GM04503 (cell line): ENCODE measurements at places on chromosomes 4 and X.
A peak's percentile ranks its signal among the peaks of the same experiment; 100 is the strongest.

DNA sequence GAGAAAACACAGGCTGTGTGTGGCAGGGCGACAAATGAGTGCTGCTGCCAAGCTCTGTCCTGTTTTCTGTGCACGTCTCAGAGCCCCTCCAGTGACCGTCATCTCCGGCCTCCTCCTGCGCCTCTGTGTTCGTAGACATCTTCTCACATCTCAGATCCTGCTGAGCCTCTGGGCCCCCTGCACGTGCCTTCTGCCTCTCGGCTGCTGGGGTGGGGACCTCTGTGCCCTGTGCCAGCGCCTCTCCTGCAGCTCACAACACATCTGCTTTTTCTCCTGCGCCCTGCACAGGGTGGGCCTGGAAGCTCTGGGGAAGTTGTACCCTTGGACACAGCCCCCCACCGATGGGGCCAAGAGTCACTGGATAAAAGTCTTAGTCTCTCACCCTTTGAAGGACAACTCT, 2.4 kb upstream of the CTAG2 start:
- no peak for DNase-seq

DNA sequence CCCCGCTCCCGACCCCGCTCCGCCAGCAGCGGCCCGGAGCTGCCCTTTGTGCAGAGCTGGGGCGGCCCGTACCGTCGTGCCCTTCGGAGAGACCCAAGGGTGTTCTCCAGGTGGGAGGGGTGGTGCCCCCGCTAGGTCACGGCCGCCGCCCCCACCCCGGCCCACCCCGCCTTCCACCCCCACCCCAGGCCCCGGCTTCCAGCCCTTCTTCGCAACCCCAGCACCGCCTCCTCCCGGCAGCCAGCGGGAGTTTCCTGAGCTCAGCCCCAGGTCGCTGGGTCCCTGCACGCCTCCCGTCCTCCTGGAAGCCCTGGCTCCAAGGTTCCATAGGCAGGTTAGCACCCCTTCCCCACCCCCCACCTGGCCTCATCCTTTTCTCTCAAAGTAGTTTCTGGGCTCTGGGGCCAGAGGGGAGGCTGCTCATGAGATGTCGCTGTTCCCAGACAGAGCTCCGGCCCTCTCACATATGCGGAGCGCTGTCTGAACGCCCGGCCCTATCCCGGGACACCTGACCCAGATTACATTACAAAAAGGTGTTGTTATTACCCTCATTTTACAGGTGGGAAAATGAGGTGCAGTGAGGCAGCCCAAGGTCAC, 25.2 kb upstream of the FGFR3 start:
- no peak for DNase-seq

- DNase-seq = no peak
Observed at GRCh38 chrX:39689376-39690104, 408.2 kb downstream of the BCOR start.

DNA sequence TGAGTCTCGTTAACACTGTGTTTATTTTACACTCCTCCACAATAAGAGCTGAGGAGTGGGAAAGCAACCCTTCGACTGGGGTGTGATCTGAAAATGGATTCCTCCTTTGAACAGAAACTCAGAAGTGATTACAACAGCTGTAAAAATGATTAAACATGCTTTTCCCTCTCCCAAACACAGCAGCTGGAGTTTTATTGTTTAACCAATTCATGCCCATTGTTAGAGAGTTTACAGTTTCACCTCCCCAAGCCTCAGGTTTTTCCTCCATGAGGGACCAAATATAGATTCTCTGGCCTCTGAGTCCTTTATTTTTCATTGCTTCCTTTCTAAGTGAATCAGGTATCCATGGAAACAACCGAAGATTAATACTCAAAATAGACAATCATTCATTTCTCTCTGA, 263.0 kb upstream of the TAPT1 start:
- no peak for DNase-seq

- DNase-seq = no peak
Observed at GRCh38 chr4:162101337-162101736, 62.5 kb downstream of the FSTL5 start.

- DNase-seq = no peak
Observed at GRCh38 chr4:138925495-138925894, 90.1 kb upstream of the NOCT start.

- peak; percentile 67 for DNase-seq
Observed at GRCh38 chr4:54499308-54500074, 158.3 kb upstream of the KIT start.

- peak; percentile 34 for DNase-seq
Observed at GRCh38 chr4:123939621-123940020, 543.0 kb downstream of the SPRY1 start.

- DNase-seq = no peak
Observed at GRCh38 chrX:97524997-97525396, 641.3 kb downstream of the RPA4 start.

DNA sequence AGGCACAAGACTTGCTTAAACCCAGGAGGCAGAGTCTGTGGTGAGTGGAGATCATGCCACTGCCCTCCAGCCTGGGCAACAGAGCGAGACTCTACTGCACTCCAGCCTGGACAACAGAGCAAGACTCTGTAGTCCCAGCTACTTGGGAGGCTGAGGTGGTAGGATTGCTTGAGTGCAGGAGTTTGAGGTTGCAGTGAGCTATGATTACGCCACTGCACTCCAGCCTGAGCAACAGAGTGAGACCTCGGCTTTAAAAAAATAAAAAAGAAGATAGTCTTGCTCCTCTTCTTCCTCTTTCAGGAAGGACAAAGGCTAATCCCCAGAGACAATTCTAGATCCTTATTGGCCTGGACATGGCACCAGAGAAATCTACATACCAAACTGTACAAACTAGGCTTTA, 5.7 kb upstream of the PPEF2 start:
- no peak for DNase-seq

GRCh38 chrX:66410806-66411205, 228.1 kb downstream of the EDA2R start:
- no peak for DNase-seq

- DNase-seq = no peak
Observed at GRCh38 chr4:171676555-171677215, 136.5 kb upstream of the GALNTL6 start.

DNA sequence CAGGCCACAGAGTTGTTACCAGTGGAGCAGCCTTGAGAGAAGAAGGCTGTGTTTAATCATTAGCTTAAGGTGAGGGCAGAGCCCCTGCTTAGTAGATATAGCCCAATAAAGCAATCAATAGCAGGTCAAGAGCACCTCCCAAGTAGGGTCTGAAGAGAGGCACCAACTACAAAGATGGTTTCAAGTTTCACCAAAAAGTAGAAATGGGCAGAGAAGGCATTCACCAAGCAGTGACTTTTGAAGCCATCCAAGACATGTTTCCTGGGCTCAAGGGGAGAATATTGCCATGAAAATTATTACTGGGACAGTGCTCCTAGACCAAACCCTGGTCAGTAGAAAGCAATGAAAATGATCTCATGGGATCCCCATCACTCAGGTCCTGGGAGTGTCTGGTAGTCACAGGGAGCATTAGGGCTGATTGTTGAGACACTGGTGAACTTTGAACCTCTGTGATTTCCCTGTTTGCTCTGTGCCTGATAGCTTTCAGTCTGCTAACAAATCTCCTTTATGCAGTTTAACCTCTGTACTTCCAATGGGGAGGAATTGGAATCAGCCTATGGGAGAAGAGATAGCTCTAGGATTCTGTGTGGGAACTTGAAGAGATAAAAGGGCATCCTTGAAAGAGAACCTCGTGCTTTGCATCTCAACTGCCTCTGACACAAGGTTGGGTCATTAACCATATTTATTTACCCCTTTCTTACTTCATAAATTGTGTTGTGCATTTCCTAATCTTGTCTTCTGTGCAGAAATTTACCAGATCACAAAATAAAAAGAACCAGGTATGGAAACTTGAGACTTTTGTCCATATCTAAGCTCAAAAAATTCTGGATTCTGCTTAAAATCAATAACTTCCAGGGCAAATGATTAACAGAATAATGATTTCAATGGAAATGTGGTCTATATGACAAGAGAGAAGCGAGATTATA, 9.3 kb upstream of the OTC start:
- no peak for DNase-seq

- DNase-seq = no peak
Observed at GRCh38 chr4:12399781-12400180, 971.1 kb upstream of the HS3ST1 start.

DNA sequence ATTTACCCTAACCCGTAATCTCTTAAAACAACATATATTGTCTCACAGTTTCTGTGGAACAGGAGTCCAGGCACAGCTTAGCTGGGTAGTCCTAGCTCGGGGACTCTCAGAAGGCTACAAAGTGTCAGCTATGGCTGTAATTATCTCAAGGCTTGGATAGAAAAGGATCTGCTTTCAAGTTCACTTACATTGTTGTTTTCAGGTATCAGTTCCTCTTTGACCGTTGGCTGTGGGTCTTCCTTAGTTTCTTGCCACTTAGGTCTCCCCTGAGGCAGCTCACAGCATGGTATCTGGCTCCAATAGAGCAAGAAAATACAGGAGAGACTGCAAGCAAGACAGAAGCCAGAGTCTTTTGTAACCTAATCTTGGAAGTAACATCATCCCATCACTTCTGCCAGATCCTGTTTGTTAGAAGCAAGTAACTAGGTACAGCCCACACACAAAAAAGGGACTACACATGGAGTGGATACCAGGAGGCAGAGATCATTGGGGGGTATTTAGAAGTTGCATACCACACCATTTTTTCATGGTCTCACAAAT, 137.0 kb downstream of the MAGEB5 start:
- DNase-seq = no peak
